ENCODE measurements at places on chromosomes 3 and 15.

GRCh38 chr3:121800906-121801305, 34.0 kb downstream of the IQCB1 start:
- ATAC-seq: no peak

- ATAC-seq: no peak
Measured at GRCh38 chr15:58523634-58524033, 91.8 kb downstream of the LIPC start.

GRCh38 chr15:74194572-74195559, 7.7 kb downstream of the STRA6 start:
- ATAC-seq: no peak

DNA sequence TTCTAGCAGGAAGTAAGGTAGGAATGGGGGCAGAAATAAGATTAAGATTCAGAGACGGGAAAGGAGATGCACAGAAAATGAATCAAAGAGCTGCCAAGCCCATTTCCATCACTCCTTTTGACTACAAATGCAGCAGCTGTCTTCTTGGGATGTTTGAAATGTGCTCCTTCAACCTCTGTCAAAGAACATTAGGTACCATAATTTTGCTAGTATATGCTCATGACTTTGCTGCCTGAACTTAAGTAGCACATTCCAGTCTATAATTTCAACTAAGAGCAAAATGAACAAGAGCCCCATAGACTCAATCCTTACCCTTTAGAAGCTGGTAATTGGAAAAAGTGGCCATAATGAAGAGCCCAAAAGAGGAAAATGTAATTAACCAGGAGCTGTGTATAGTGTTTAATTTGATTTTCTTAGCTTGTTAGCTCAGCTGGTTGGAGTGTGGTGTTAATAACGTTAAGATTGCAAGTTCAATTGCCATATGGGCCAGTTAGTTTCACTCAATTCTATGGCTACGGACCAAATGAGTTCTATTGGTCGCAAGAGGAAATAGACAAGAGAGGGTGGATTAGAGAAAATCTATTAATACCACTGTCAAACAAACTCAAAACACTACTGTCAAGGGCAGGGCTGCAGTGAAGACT, 349.9 kb downstream of the ZBBX start:
- no peak for ATAC-seq

GRCh38 chr3:41769106-41769505, 192.8 kb downstream of the ULK4 start:
- ATAC-seq: no peak

DNA sequence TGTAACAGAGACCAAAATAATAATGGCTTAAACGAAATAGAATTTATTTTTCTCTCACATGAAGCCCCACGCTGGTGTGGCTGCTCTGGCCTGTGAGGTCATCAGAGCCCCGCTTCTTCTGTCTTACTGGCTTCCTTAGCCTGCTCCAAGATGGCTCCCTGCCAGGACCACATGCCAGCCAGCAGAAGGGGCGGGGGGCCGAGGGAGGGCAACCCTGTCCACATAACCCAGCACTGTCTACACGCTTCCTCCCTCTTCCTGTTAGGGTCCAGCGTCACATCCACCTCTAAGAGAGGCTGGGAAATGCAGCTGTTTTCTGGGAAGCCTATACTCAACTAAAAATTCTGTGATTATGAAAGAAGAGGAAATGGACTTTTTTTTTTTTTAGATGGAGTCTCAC, 107.9 kb upstream of the DLG1 start:
- ATAC-seq: peak; percentile 77

GRCh38 chr15:36364377-36364776, 215.0 kb upstream of the CDIN1 start:
- ATAC-seq: no peak

DNA sequence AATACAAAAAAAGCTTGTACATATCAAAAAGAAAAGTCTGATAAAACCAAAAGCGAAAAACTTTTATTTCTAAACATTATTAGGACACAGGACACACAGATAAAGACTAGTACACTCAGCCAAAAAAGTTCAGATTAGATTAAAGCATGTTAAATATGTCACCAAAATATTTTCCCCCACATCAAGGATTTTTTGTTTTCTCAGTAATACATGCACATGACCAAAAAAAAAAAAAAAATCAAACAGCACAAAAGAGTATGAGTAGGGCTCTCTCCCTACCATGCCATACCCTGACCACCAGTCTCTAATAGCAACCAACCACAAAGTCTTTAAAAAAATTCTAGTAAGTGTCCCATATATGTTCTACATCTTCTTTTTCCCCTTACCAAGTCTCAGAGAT, 77.4 kb downstream of the LRRFIP2 start:
- peak; percentile 62 for ATAC-seq

GRCh38 chr3:184078851-184079250, 18.0 kb upstream of the HTR3E start:
- ATAC-seq: no peak

- no peak for ATAC-seq
Measured at GRCh38 chr15:48010316-48010715, 110.5 kb upstream of the SLC24A5 start.

GRCh38 chr3:184227481-184227935, 1.9 kb upstream of the VWA5B2 start:
- ATAC-seq: peak; percentile 62

DNA sequence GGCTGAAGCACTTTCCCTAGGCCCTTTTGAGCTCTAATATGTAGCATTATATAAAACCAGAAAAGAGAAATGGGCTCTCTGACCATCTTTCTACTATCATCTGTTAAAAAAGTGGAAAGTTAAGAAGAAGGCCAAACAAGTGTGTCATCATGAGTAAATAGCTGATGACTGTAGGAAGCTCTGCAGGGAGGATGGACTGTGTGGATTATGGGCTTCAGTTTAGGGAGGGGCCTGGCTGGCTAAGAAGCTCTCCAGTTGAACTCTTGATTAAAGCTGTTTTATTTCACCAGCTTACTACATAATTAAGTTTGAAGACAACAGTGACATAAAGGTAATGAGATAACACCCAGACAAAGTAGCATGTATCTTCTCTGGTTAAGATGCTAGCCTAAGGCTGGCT, 30.6 kb downstream of the INTS14 start:
- ATAC-seq: peak; percentile 85

GRCh38 chr15:78200276-78200930, 34.0 kb downstream of the ACSBG1 start:
- ATAC-seq: no peak

GRCh38 chr3:181728470-181729340, 17.0 kb downstream of the SOX2 start:
- no peak for ATAC-seq

DNA sequence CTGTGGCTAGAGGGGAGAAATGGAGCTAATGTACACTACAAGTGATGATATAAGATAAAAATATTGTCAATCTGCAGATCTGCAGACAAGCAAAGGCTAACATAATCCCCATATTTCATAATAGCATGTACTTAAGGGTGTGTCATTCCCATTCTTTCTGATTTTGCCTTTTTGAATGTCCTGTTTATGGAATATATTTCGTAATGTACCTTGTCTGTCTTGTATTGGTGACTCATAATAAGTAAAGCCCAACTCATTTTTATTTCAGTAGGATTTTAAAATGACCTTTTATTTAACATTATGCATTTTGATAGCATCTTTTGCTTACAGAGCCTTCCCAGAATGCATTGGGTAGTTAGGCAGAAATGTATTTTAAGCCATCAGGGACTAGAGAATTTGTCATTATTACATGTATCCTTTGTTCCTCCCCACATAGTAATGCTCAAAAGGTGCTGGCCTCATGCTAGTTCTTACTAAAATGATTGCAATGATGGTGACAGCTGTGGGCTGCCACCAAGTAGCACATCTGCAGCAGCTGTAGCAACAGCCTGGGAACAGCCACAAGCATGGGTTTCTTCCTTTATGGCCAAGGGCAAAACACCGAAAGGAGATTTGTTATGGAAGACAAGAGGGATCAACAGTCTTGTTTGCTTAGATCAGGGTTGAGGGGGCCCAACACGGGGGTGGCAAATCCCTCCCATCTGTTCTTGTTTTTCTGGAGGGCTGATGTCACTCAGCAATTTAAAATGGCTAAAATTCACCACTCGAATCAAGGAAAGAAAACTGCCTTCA, 188.5 kb downstream of the CADPS start:
- ATAC-seq: no peak

- ATAC-seq: no peak
Measured at GRCh38 chr3:74027121-74027520, 402.4 kb upstream of the PDZRN3 start.

GRCh38 chr15:70095408-70096214, 2.1 kb downstream of the TLE3 start:
- no peak for ATAC-seq

GRCh38 chr15:67114846-67115585, 49.6 kb downstream of the SMAD3 start:
- ATAC-seq: peak; percentile 80

DNA sequence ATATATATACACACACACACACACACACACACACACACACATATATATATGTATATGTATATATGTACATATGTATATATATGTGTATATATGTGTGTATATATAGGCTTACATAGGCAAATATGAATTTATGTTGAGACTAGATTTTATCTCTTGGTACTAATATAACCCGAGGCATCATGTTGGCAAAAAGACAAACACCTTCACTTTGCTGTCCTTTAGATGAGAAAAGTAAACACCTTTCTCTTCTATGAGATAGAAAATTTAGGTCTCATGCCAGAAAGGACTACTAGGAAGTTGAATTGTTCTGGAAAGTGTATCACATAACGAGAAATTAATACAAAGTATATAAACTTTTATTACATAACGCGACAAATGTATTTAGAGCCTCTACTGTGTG, 19.6 kb upstream of the LEO1 start:
- ATAC-seq: no peak

DNA sequence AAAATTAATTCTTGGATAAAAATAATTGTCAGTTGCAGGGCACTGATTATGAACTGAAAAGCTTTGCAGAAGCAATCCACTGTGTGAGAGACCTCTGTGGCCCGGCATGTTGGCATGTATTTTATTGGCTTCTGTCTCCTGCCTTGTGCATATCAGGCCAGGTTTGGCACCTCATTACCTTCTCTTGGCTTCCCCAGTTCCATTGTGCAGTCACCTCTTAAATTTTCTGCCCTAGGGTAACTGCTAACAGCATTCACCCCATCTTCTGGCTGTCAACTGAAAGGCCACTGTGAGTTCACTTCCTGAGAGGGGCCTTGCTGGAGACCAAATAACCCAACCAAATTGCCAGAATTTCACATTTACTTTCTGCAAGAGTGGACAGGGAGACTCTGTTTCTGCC, 92.7 kb upstream of the RARB start:
- no peak for ATAC-seq

- ATAC-seq: no peak
Measured at GRCh38 chr15:29124581-29125381, 144.8 kb downstream of the NSMCE3 start.

- no peak for ATAC-seq
Measured at GRCh38 chr15:99683000-99683670, 50.1 kb downstream of the LYSMD4 start.

DNA sequence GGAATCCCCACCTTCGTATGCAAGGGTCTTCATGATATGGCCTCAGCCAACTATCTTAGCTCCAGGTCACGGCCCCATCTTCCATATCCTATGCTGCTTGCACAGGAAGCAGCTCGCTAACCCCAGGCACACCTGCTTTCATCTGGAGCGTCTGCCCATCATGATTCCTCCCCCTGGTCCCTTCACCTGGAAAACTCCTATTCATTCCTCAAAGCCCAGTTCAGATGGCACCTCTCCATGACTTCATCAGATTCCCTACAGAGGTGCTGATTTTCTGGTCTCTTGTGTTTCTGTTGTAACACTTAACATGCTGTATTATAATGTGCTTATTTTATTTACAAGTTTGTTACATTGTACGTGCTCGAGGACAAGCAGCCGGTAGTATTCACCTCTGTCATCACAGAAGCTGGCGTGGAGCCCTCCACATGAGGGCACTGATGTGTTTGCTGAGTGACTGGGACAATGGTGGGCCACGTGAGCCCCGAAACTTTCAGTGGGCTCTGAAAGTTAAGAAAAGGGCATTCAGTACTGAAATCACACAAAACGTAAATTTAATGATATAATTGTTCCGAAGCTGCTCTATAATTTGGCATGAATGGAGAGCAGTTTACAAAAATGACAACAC, 16.2 kb downstream of the MUC20 start:
- no peak for ATAC-seq

- no peak for ATAC-seq
Measured at GRCh38 chr3:76668653-76669052, 371.2 kb upstream of the ROBO2 start.

DNA sequence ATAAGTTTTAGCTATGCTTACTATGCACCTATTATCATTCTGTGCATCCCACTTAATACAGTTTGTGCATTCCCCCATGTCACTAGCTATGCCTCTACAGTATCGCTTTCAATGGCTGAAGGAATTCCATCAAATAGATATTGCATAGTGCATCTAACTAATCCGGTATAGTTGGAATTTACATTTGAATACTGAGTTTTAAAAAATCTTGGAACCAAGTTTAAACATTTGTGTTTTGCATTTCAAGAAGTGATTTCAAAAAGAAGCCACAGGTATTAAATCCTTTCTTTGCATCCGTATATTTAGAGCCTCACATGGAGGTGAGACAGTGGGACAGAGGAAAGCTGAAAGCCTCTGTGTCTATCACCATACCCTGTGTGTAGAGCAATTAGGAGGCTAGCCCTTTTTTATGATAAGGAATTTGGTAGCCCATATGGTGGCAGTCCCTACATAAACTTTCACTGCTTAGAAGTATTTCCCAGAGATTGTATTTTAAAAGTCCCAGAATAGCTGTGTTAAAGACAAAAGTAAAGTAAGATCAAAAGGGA, 960.2 kb upstream of the CFAP20DC start:
- no peak for ATAC-seq

DNA sequence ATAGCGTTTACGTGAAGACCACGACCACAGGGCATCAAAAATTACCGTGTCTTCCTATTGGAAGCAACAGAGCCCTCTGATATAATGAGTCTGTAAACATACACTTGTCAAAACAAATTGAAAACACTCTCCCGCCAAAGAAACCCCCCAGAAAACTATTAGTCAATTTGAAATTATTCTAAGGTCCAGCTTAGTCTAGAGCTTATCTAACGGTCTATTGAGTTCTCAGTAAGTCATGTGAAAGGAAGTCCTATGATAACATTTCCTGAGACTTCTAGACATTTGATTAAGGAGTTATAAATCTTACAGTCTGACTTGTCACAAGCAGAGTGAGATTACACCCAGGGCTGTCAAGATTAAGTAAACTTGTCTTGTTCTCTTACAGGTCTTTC, 356.3 kb downstream of the FOXP1 start:
- no peak for ATAC-seq

DNA sequence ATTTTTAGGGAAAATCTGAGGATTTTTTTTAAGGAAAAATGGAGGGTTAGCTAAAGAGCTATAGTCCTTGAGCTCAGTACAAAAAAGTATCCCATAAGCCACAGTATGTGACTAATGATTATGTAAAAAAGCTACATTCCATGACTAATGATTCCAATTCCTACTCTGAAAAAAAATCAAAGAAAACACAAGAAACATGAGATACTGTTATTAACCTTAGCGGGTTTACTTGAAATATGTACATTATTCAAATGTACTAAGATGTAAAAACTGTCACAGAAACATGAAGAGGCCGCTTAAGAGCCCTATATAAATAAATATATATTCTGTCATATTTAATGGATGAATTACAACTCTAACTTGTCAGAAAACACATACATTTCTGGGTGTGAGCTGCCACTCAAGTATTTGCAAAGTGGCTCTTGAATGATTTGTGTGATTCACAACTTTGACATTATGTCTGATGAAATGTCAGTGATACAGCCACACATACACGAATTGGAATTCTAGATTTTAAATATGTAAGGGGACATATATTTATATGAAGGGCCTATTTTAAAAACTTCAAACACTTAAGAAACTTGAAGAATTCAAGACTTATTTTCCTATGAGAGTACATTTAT, 518.7 kb upstream of the SUCLG2 start:
- no peak for ATAC-seq

Measured in SK-N-SH treated with all-trans-retinoic acid at 6 μM for 48 hours (cell line).